Effector memory CD4-positive, alpha-beta T cell (primary cell): ENCODE measurements at places on chromosomes 16 and 17.

DNA sequence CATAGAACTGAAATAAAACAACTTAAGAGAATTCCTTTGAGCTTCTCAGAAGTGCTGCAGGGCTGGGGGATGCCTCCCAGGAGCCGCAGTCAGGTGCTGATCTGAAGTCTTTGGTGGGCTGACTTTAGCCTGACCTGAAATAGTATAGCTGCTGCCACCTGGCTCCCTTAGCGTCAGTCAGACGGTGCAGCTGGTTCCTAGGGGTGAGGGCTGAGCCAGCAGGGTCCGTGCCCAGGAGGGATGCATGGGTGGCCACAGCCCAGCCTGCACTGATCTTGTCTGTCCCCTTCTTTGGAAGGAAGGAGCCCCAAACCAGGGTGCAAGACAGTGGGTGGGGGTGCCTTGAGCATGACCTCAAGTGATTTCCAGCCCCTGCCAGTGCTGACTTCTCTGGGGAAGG, 11.5 kb downstream of the MAPT start:
- H3K27me3 ChIP-seq: no peaks in the 10 kb centered on the region
- peaks cover 3% of the 10 kb centered on the region for H3K4me1 ChIP-seq
- no peak overlapping the region for H3K4me3 ChIP-seq
- DNase-seq: no peak

DNA sequence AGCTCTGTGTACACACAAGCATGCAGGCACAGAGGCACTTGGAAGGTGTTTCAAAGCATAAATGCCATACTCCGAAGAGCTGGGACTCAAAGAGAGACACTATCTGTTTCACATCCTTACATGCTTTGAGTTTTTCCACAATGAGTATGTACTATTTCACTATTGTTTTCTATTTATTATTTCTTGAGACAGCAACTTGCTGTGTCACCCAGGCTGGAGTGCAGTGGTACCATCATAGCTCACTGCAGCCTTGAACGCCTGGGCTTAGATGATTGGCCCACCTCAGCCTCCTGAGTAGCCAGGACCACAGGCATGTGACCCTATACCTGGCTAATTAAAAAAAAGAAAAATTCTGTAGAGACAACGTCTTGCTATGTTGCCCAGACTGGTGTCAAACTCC, 31.6 kb downstream of the CYB5D2 start:
- peak overlapping the region; percentile 19 for H3K27ac ChIP-seq
- H3K4me3 ChIP-seq: no peak overlapping the region
- H3K36me3 ChIP-seq: peaks cover 59% of the 10 kb centered on the region
- H3K4me1 ChIP-seq: peaks cover 45% of the 10 kb centered on the region
- no peaks in the 10 kb centered on the region for H3K27me3 ChIP-seq

GRCh38 chr16:75038036-75038858, 39.4 kb downstream of the ZNRF1 start:
- DNase-seq: no peak
- no peaks in the 10 kb centered on the region for H3K4me1 ChIP-seq
- H3K4me3 ChIP-seq: no peak overlapping the region
- no peak overlapping the region for H3K27ac ChIP-seq
- H3K36me3 ChIP-seq: no peaks in the 10 kb centered on the region

DNA sequence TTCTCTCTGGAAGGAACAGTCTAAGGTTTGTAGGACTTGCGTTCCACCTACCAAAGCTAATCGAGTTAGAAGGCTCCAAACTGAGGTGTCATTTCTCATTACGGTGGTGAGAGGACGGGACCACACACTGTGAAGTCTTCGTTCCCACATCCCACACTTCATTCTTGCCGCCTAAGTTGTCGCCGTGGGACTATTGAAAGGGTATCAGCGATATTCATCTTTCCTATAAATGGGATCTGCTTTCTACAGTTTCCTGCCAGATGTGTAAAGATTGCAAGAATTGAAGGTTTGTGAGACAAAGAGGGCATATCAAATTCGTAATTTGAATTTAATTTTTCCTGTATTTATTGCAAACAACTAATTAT, 608 bp upstream of the TRIM37 start:
- H3K4me1 ChIP-seq: peaks cover 9% of the 10 kb centered on the region
- no peak for DNase-seq
- peaks cover 9% of the 10 kb centered on the region for H3K36me3 ChIP-seq
- peak overlapping the region; percentile 52 for H3K4me3 ChIP-seq
- peak overlapping the region; percentile 29 for H3K27ac ChIP-seq

DNA sequence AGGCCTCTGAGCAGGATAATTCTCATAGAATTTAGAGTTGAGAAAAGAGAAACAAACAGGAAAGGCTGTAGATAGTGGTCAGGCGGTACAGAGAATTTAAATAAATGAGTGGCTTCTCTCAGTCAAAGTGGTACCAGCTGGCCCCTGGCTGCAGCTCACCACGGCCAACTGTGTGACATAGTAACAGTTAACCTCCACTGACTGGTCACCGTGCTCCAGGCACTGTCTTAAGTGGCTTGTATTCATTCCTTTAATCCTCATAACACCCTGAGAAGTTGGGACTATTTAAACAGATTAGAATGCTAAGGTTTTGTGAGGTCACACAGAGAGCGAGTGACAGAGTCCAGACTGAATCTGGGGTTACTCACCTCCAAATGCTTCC, 108.9 kb downstream of the GNAO1 start:
- H3K27me3 ChIP-seq: no peaks in the 10 kb centered on the region
- H3K36me3 ChIP-seq: no peaks in the 10 kb centered on the region
- no peak for DNase-seq
- H3K4me3 ChIP-seq: no peak overlapping the region

GRCh38 chr17:32240750-32241149, 24.9 kb upstream of the RHBDL3 start:
- DNase-seq: no peak
- no peak overlapping the region for H3K27ac ChIP-seq
- no peaks in the 10 kb centered on the region for H3K4me1 ChIP-seq
- no peak overlapping the region for H3K4me3 ChIP-seq
- H3K27me3 ChIP-seq: no peaks in the 10 kb centered on the region

- H3K27ac ChIP-seq: no peak overlapping the region
- DNase-seq: no peak
These were observed 131.0 kb upstream of the TNRC6C start for GRCh38 chr17:77827511-77827910.

- H3K4me1 ChIP-seq: peaks cover 12% of the 10 kb centered on the region
- DNase-seq: no peak
- no peak overlapping the region for H3K4me3 ChIP-seq
- H3K27ac ChIP-seq: no peak overlapping the region
- no peaks in the 10 kb centered on the region for H3K27me3 ChIP-seq
- no peaks in the 10 kb centered on the region for H3K36me3 ChIP-seq
These were observed 141.5 kb upstream of the PLCG2 start for GRCh38 chr16:81637336-81638235.

GRCh38 chr16:85550953-85551924, 61.9 kb upstream of the GSE1 start:
- no peak overlapping the region for H3K4me3 ChIP-seq
- no peaks in the 10 kb centered on the region for H3K4me1 ChIP-seq
- H3K36me3 ChIP-seq: no peaks in the 10 kb centered on the region
- no peak overlapping the region for H3K27ac ChIP-seq
- no peak for DNase-seq

GRCh38 chr17:41664587-41665565, 23.8 kb upstream of the EIF1 start:
- H3K27me3 ChIP-seq: no peaks in the 10 kb centered on the region
- peak overlapping the region; percentile 99 for H3K27ac ChIP-seq
- peaks cover 18% of the 10 kb centered on the region for H3K4me1 ChIP-seq
- no peak for DNase-seq
- H3K4me3 ChIP-seq: peak overlapping the region; percentile 63
- H3K36me3 ChIP-seq: no peaks in the 10 kb centered on the region

DNA sequence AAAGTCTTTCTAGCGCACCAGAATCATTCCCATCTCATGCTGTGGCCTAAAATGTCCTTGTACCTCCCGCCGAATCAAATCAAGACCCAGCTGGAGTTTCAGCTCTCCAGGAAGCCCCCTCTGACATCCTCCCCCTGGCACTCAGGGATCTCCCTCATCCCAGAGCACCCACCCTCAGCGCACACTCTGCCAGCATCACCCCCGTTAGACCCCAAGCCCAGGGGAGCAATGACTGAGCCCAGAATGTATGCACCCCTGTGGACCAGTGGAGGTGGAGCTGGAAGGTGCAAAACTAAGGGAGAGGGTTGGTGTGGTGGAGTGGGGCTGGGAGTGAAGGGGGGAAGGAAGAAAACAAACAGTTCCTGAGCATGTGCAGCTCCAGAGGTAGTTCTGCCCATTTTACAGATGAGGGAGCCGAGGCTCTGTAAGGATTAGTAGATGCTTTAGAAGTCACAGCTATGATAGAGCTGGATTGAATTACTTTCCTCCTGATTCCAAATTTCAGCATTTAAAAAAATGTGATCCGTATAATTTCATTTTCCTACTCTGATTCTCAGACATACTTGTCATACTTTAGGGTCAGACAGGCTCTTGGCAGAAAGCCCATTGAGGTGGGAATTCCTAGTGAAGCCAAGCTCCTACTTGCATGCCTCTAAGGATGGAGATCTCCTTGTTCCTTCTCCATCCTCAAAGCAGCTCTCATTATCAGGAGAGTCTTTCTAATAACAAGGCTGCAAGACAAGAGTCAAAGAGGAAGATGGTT, 242.7 kb downstream of the KATNIP start:
- no peak for DNase-seq
- no peaks in the 10 kb centered on the region for H3K4me1 ChIP-seq
- no peaks in the 10 kb centered on the region for H3K27me3 ChIP-seq

- no peak for DNase-seq
- no peaks in the 10 kb centered on the region for H3K4me1 ChIP-seq
- H3K27ac ChIP-seq: no peak overlapping the region
- H3K27me3 ChIP-seq: no peaks in the 10 kb centered on the region
- no peak overlapping the region for H3K4me3 ChIP-seq
These were observed 284.5 kb downstream of the MAF start for GRCh38 chr16:79316004-79316458.

DNA sequence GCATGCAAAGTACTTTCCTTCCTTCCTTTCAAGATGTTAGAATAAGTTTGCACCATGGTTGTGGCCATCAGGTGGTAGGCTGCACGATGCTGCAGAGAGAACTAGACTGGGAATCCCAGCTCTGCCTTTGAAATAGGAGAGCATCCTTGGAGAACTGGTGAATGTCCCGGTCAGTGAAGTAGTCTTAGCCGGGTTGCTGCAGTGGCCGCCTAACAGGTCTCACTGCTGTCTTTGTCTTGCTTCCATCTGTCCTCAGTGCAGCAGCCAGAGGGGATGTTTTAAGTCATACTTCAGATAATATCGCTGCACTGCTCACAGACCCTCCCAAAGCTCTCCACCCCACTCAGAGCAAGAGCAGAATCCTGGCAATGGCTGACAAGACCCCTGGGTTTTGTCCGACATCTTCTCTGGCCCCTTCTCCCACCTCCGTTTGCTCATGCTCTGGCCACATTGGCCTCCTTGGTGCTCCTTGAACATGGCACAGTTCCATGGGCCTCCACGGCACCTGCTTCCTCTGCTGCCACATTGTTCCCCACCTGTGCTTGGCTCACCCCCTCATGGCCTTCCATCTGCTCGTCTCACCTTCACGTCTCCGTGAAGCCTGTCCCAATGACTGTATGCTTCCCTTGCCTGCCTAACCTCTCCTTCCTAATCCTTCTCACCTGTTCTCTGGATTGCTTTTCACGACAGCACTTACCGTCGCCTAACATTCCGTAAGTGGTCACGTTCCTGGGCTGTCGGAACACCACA, 439.8 kb downstream of the UTP18 start:
- no peak overlapping the region for H3K4me3 ChIP-seq
- no peaks in the 10 kb centered on the region for H3K4me1 ChIP-seq
- DNase-seq: no peak
- H3K27me3 ChIP-seq: no peaks in the 10 kb centered on the region
- H3K27ac ChIP-seq: no peak overlapping the region

GRCh38 chr17:66976781-66977201, 12.3 kb downstream of the CACNG4 start:
- DNase-seq: no peak
- no peak overlapping the region for H3K4me3 ChIP-seq
- H3K27ac ChIP-seq: no peak overlapping the region
- no peaks in the 10 kb centered on the region for H3K36me3 ChIP-seq

DNA sequence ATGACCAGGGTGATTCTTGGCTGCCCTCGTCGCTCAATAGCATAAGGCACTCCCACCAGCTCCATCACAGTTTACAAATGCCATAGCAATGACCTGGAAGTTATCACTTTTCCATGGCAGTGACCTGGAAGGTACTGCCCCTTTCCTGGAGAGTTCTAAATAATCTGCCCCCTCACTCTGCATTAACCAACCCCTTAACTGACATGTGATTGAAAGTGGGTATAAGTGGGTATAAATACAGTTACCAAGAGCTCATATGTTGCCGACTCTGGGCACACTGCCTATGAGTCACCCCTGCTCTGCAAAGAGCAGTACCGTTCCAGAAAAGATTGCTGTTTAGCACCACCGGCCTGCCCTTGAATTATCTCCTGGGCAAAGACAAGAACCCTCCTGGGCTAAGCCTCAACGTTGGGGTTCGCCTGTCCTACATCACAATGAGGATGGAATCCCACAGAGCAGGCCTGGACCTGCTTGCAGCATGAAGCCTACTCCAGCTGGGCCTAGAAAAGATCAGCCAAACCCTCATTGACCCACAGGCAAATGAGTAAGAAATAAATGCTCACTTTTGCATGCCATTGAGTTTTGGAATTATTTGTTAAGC, 95.2 kb upstream of the SEC14L1 start:
- no peaks in the 10 kb centered on the region for H3K36me3 ChIP-seq
- H3K4me1 ChIP-seq: no peaks in the 10 kb centered on the region
- H3K27me3 ChIP-seq: no peaks in the 10 kb centered on the region

DNA sequence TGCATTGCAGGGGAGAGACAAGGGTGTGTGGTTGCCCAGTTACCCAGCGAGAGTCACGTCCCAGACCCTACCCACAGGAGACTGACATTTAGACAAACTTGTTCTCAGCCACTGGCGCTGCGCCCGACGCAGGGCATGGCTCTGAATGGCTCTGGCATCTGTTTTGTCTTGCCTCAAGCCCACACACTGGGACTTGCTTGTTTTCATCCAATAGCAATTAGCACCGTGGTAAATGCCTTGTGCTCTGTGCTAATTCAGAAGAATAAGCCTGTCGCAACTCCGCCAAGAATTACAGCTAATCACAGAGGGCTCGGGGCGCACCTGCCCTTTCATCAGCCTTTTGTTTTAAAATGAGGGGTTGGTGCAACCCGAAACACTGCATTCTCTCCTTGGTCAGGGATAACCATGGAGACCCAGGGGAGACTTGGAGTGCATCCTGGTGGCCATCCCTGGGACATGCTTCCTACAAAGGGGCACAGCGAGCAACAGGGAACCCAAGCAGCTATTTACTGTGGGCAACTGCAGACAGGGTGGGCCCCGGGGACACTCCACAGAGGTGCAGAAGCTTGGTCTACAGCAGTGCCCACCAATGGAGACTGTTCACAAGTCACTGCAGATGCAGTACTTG, 220.6 kb upstream of the ZFHX3 start:
- no peak for DNase-seq
- no peak overlapping the region for H3K4me3 ChIP-seq
- H3K4me1 ChIP-seq: no peaks in the 10 kb centered on the region

- H3K36me3 ChIP-seq: no peaks in the 10 kb centered on the region
- H3K4me1 ChIP-seq: no peaks in the 10 kb centered on the region
- no peak overlapping the region for H3K27ac ChIP-seq
- no peak for DNase-seq
- H3K27me3 ChIP-seq: no peaks in the 10 kb centered on the region
These were observed 65.1 kb downstream of the SDR42E1 start for GRCh38 chr16:81946206-81946605.
